NCI-H1436 treated with DMSO at 0.1 percent for 48 hours (cell line): ENCODE measurements at places on chromosomes 12 and 14.

- no peak for DNase-seq
Observed at GRCh38 chr12:120230326-120230973, 29.5 kb upstream of the RPLP0 start.

GRCh38 chr14:81837304-81837703 is 303.7 kb upstream of the SEL1L start:
- no peak for DNase-seq

DNA sequence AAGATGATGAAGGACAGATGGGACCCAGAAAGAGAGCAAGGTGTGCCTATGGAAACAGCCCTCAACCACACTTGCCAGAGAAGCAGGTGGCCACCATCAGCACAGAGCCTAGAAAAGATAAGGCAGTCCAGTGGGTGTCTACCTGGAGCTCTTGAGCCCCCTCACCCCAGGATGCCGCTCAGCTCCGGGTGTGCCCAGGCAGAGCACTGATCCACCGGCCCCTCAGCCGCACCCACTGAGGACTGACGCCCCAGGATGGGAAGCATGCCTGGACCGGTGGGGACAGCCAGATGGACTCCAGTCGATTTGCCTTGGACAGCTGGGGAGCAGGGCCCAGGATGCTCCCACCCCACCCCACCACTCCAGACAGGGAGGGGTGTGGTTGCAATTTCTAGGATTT is 15.1 kb upstream of the ZFP36L1 start:
- no peak for DNase-seq

DNA sequence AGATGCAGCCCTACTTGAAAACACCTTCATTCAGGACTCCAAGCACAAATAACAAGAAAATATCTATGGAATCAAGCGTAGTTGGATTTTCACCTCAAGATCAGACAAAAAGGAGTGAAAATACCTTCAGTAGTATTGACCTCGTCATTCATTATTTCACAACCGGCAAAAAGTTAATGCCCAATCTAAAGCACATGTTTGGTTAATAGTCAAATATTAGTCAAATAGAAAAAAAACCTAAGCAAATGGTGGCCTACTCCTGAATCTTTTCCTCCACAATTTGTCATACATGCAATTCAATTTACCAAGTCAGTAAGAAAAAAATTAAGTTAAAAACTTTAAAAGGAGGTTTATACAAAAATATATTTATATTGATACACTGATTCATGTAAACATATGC is 50.0 kb downstream of the SLC38A4 start:
- DNase-seq, result no peak

DNA sequence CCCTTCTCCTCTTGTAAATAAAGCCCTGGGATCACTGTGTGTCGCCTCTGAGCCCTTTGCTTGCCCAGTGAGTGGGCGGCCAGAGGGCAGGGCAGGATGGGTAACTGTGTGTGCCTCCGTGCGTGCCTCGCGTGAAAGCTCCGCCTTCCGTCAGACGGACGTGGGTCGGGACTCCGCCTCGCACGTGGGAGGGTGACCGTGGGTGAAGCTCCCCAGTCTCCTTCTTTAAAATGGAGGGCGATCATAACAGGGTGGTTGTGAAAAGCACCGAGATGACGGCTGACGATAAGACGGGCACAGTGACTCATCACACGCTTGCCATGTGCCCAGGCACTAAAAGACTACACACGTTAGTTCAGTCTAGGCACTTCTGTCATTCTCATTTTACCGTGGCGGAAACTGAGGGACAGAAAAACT is 9.2 kb downstream of the PHB2 start:
- DNase-seq, result no peak

GRCh38 chr12:13957576-13957975 is 23.8 kb downstream of the GRIN2B start:
- DNase-seq, result no peak

- DNase-seq, result no peak
Observed at GRCh38 chr12:6123258-6123657, 1.2 kb downstream of the VWF start.

DNA sequence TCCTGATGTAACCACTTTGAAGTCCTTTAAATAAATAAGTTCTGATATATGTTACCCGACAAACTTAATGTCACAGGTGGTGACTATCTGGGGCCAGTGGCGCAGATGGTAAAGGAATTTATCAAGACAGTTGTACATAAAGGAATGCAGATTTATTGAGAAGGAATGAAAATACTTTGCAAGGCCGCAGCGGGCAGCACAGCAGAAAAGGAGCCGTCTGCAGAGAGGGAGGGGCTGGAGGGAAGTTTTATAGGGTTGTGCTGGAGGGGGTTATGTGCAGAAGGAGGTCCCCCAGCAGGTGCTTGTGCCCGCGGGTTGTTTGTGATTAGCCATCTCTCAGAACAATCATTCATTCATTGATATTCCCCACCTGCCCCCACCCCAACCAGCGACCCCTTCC is 17.4 kb downstream of the GPRC5D start:
- DNase-seq, result no peak

- DNase-seq, result no peak
Observed at GRCh38 chr12:132689227-132689626, 1.8 kb downstream of the PXMP2 start.

DNA sequence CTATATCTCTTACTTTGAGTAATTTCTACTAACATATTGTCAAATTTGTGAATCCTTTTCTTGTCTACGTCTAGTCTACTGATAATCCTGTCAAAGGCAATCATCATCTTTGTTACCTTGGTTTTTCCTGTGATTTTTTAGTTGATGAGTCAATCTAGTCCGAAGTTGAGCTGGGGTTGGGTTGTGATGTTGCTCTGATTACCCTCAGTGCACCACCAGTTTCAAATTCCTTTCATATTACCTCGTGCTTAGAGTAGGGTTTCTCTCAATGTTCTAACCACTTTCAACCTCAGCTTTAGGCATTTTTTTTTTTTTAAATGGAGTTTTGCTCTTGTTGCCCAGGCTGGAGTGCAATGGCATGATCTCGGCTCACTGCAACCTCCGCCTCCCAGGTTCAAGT is 186.8 kb downstream of the BTG1 start:
- no peak for DNase-seq

DNA sequence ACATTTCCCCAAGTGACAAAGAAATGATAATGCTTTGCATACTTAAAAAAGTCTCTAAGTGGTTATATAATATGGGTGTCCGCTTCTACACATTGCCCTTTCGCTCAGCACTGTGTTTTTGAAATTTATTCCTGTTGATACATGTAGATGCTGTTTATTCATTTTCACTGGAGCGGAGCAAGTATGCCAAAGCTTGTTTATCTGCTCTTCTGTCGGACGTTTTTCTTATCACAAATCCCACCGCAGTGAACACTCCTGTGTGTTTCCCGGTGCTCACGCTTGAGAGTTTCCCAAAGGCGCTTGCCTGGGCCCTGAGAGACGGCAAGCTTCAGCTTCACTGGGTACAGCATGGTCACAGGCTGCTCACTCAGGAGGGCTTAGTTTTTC is 50.2 kb downstream of the TPCN1 start:
- no peak for DNase-seq

DNA sequence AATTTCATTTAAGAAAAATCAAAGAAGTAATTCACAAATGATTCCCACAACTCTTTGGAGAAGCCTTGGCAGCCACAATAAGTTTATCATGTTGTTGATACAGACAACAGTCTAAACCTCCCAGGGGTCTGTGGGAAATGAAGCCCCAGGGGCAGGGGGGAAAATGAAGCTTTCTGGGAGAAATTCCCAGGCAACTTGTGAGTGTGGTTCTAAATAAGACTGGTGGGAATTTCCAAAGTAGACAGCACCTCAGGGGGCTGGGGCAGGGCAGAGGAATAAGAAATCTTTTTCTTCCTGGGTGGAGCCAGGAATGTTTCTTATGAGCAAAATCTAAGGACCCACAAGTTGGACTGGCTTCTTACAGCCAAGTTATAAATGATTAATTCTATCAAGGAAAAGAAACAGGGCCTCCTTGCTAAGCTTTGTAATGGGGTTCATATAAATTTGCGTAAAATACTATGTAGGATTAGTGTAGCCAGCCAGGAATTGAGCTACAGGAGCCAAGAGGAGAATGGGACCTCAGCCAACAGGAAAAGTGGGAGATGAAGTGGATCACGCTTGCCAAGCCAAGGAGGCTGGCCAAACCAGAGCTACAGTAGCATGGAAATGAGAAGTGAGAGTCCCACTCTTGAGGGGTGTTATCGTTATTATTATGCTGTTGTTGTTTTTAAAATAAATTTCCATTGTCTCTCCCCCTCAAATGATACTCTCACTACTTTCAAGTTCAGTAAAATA is 182.9 kb upstream of the FAR2 start:
- no peak for DNase-seq

DNA sequence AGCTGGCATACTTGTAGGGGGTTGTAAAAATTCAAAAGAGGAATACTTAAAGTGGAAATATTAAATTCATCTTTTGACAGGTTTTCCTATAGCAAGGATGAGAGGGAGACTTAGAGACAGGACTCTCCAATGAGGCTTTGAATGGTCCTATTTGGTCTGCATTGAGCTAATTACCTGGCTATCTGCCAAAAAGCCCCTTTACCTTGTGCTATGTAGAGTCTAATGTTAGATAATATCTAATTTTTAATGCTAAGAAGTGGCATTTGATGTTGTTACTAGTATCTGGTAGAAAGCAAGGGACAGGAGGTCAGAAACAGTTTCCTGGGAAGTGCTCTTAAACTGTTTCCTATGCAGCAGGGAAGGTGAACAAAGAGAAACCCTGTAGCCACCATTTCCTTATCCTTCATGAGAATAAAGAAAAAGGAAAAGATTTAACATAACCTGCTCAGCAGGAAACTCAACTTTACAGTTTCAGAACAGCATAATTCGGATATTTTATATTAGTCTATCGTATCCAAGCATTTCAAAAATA is 550.0 kb downstream of the SOX5 start:
- DNase-seq, result no peak

DNA sequence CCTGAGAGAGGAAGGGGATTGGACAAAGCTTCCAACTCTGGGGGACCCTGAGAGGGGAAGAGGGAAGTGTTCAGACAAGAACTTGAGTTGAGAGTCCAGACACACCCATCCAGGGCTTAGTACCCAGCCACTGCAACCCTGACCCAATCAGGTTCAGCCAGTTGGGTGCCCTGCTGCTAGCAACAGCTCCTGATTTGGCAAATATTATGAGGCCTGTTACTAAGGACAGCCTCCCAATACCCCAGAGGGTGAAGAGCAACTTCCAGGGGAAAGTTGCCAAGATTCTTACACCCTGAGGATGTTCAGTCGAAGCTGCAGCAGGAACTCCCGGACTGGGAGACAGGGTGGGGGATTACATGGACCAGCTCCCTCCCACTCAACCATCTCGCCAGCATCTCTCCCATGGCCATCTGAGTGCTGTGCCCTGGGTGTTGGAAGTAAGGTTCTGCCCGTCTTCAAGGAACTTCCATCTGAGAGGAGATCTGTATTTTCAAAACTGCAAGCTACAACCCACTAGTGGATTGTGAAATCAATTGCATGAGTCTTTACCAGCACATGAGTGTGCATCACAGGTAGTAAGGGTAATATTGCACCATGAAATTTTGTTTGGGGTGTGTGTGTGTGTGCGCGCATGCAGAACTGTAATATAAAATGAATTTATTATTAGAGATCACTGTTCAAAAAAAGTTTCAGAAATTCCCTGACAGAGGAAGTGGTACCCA is 11.5 kb upstream of the KRT78 start:
- no peak for DNase-seq

DNA sequence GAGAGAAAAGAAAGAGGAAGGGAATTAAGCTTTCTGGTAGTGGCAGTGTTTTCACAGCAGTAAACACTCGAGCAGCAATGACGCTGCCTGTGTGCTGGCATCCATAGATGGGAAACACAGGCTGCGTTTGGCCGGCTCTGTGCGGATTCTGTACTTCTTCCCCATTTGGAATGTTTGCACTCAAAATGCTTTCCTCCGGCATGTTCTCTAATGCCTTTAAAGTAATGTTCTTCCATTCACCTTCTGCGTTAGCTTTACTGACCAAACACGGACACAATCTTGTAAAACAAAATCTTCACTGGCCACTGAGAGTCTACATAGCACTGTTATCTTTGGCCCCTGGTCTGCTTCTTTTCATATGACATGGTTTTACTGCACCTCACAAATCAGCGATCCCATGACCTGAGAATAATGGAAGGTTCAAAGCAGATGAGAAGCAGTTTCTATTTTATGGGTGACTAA is 31.4 kb downstream of the DCP1B start:
- DNase-seq, result no peak

DNA sequence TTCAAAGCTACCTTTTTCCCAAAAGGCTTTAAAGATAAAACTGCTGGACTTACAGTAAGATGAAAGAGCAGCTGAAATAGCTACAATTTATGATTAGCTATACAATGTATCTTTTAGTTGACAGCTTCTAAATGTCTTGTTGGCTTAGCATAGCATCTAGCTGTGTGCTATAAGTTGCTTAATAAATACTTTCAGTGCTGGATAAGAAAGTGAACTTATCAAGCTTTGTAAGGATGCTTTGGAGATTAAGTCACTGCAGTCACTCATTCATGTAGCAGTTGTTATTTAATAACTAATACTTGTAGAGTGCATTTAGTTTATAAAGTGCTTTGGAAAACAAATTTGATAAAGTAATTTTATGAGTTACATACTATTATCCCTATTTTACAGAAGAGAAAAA is 14.6 kb downstream of the CFAP54 start:
- no peak for DNase-seq

- no peak for DNase-seq
Observed at GRCh38 chr14:104639885-104640548, 35.4 kb upstream of the TMEM179 start.

GRCh38 chr12:56128670-56129205 is 671 bp downstream of the ESYT1 start:
- no peak for DNase-seq

DNA sequence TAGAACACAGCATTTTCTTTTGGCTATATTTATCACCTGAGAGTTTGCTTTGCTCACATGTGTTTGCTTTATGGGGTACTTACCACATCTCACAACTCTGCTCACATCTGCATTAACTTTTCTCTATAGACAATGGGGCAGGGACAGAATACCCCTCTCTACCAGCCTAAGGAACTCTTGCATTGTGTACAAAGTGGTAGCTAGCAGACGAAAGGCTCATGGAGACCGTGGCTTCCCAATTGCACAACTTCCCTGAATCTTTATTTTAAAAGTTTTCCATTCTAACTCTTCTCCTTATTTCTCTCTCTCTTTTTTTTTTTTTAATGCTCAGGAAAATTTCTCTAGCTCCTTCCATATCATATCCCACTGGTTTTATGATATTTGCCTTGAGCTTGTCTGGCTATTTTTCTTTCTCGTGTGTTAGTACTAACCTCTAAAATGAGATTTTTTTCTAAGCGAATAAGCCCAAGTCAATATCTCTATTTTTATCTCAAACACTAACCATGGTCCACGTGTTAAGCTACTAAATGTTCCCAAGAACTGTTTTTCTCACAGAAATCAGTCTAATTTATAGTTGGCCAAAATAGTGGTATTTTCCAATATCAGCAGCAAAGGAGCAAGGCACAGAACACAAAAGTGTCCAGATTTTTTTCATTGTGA is 155.2 kb downstream of the STXBP6 start:
- DNase-seq, result no peak

GRCh38 chr14:105072381-105072861 is 7.2 kb upstream of the GPR132 start:
- DNase-seq, result no peak
